ENCODE measurements at places on chromosomes 16 and 17.

GRCh38 chr16:89395150-89396142, 94.9 kb downstream of the ANKRD11 start:
- peak; percentile 26 for DNase-seq

DNA sequence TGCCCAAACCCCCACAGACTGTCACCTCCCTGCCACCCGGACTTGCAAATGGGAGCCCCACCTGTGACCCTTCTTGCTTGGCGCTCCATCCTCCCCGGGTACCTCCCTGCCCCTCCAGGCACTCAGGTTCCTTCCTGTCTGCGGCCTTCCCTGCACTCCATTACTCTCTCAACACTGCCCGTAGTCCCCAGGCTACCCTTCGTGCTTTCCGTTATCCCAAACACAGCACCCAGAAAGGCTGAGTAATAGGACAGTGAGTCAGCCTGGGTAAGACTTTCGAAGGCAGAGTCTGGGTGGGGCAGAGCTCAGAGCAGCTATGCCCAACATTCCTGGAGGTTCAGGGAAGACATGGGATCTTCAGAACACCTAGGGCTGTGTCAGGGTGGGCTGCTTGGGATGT, 16.6 kb upstream of the C16orf74 start:
- no peak for DNase-seq

GRCh38 chr16:20906341-20907255, 6.0 kb downstream of the LYRM1 start:
- DNase-seq: no peak

GRCh38 chr17:19021622-19022083, 17.1 kb upstream of the FAM83G start:
- no peak for DNase-seq

GRCh38 chr16:88768071-88768783, 16.8 kb downstream of the PIEZO1 start:
- DNase-seq: no peak

- DNase-seq: no peak
These were observed 34.4 kb downstream of the TMEM92 start for GRCh38 chr17:50308666-50309065.

- no peak for DNase-seq
These were observed 33.1 kb upstream of the LCMT1 start for GRCh38 chr16:25078386-25078978.

- no peak for DNase-seq
These were observed 3.9 kb downstream of the ANKRD13B start for GRCh38 chr17:29596811-29597210.

Measured in NCI-H510A treated with DMSO at 0.1 percent for 48 hours (cell line).